ENCODE measurements at places on chromosomes 5 and 9. TPM values are rescaled to one million over a fixed set of nuclear protein-coding genes. Genes with fewer than 3 reads are reported as not detected.
A peak's percentile ranks its signal among the peaks of the same experiment; 100 is the strongest.

The FGF1 gene
- 42.2 TPM for total RNA-seq

The LRSAM1 gene
- total RNA-seq: 22.2 TPM

The PCDHGA12 gene
- total RNA-seq: 1.6 TPM

The RGS7BP gene
- 0.07 TPM for total RNA-seq

The PNPLA7 gene
- total RNA-seq: 2.9 TPM

The RCL1 gene
- total RNA-seq: 22.3 TPM

The ADAMTS2 gene
- total RNA-seq: 26.6 TPM

The CATSPER3 gene
- total RNA-seq: 0.39 TPM

The DBH gene
- not detected for total RNA-seq

The TICAM2 gene
- total RNA-seq: 6.8 TPM

DNA sequence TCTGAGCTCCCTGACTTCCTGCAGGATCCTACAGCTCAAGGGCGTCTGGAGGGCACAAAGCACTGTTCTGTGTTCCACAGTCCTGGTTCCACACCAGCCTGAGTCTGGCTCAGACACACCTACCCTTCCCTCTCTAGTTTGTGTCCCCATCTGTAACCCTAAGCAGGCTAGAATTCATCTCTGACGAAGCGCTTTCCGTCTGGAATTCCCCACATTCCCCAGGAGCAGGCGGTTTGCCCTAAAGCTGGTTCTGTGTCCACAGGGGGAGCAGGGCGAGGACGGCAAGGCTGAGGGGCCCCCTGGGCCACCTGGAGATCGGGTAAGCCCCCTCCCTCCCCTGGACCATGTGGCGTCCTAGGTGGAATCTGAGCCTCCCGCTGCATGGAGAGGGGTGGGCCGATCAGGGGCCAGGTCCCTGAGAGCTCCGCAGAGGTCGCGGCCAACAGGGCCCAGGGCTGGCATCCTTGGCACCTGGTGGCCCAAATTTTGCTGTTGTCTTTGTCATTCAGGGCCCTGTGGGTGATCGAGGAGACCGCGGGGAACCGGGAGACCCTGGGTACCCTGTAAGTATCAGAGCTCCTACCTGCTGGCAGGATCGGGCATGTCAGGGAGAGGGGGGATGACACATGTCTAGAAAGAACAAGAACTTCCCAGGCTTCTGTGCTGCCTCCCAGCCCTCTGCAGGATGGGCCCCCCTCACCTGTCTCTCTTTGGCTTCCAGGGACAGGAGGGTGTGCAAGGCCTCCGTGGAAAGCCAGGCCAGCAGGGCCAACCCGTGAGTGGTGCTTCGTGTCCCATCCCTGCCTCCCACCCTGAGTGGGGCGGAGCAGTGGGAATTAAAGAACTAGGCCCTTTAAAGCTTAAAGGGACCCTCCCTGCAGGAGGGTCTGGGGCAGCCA is 34.5 kb upstream of the ORM1 start:
- peak; percentile 76 for DNase-seq

DNA sequence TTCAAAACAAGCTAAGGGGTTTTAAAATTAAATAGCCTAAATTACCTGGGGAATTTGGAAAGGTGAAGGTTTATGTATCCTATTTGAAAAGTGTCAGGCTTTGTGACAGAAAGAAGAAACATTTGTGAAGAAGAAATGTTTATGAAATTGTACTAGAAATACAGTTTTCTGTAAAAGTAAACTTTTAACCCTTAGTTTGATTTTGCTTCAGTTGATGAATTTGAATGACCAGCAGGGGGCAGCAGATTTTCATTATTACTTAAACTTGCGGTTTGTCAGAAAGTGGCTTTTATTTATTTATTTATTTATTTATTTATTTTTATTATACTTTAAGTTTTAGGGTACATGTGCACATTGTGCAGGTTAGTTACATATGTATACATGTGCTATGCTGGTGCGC is 58.1 kb downstream of the NNT start:
- no peak for DNase-seq

DNA sequence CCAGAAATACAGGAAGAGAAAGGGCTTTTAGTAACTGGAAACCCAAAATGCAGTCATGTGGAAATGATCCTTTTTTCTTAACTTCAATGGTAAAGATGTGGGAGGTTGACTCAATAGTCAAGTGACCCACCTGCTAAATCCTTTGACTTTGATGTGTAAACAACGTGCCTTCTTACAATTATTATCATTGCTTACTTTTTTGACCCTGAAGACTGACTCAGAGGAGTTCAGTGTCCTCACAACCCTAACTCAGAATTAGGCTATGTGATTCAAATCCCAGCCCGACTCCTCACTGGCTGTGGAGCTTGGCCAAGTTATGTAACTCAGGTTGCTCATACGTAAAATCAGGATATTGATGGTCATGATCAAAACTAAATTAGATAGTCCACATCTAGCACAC is 27.9 kb downstream of the ANXA1 start:
- DNase-seq: peak; percentile 78

- DNase-seq: no peak
Measured at GRCh38 chr5:61087921-61088320, 74.3 kb downstream of the SMIM15 start.

DNA sequence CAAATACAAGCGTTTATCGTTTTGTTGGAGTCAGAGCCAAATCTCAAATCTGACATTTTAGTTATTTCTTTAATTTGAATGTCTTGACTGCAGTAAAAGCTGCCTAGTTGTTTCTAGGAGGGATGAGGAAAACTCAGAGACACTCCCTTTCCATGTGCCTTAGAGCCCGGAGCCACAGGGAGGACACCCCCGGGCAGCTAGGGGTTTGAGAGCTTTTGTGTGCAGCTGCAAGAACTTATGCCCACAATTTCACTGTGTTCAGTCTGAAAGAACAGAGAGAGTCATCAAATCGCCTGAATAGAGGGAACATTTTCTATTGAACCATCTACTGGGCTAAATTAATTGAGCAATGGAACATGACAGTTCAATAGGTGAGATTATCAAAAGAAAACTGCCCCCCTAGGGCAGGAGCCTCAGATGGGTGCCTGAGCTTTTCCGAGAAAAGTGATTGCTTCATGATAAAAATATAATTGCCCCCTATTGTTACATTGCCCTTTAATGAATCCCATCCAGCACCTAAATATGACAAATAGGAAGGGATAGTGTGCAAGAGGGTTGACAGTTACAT is 709.3 kb upstream of the RGMB start:
- no peak for DNase-seq

- peak; percentile 86 for DNase-seq
Measured at GRCh38 chr9:14245901-14246525, 67.9 kb downstream of the NFIB start.

DNA sequence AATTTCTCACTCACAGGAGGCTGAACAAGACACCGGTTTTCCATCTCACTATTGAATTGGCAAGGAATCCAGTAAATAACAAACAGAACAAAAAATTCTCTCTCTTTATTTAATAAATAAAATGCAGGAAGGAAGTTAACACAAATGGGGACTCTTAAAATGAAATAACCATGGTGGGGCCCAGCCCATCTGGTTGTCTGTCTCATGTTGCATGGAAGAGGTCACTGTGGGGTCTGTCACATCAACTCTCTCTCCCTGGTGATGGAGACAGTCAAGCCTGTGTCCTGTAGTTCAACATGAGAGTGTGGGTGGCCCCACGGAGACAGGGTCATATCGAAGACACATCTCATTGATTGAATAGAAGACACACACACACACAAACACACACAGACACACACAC is 297.7 kb downstream of the IRX2 start:
- DNase-seq: no peak

DNA sequence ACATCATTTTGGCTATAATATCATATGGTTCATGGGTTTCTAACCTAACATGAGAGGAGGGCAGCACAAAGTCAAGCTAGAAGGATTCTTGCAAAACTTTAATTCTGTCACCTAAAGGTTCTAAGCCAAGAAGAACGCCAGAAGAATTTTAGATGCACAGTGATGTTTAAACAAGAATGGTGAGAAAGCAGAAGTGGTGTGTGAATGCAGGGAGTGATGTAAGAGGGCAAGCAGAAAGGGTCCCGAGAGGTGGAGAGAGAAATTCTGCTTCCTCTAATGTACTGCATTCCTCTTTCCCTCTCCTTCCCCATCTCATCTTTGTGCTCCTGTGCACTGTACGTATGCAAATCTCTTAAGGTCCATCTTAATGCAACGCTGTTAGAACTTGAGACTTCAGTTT is 2.1 kb upstream of the TRMO start:
- DNase-seq: no peak

- DNase-seq: no peak
Measured at GRCh38 chr5:122350496-122350895, 38.5 kb downstream of the SNCAIP start.

GRCh38 chr5:21817668-21818369 is 1035.3 kb downstream of the CDH12 start:
- DNase-seq: no peak

- no peak for DNase-seq
Measured at GRCh38 chr9:1732670-1733069, 282.5 kb upstream of the SMARCA2 start.

- no peak for DNase-seq
Measured at GRCh38 chr5:58459146-58460001, 512 bp downstream of the PLK2 start.

DNA sequence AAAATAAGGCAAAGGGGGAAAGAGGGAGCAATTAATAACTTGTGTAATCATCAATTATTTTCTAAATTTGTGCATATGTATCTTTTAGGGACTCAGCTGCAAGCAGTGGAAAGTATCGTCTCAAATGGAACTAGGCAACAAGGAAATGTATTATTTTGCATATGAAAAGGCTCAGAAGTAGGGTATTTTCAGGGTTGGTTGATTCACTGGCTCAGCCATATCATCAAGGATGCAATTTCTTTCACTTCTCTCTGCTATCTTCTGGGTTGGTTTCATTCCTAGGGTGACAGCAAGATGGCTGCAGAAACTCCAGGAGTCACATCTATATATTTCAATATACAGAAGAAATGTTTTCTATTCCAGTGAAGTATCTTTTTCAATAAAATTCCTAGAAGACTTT is 509.8 kb downstream of the DMAC1 start:
- DNase-seq: no peak

GRCh38 chr9:89602978-89603766 is 1.6 kb upstream of the GADD45G start:
- peak; percentile 60 for DNase-seq

- peak; percentile 83 for DNase-seq
Measured at GRCh38 chr9:38700695-38701094, 19.2 kb downstream of the FAM240B start.

- no peak for DNase-seq
Measured at GRCh38 chr5:111107371-111107770, 15.2 kb downstream of the WDR36 start.

DNA sequence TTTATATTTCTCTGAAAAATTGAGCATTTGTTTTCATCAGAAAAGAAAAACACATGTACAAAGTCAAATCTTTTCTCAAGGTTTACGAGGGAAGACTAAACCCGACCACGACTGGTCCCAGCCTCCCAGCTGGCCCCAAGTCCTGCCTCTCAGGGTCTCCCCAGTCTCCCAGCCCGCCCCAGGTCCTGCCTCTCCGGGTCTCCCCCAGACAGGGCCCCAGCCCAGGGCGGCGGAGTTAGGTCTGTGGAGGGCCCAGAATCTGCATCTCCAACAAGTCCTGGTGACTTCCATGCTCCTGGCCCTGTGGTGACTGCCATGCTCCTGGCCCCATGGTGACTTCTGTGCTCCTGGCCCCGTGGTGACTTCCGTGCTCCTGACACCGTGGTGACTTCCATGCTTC is 359.9 kb downstream of the IRX2 start:
- no peak for DNase-seq

DNA sequence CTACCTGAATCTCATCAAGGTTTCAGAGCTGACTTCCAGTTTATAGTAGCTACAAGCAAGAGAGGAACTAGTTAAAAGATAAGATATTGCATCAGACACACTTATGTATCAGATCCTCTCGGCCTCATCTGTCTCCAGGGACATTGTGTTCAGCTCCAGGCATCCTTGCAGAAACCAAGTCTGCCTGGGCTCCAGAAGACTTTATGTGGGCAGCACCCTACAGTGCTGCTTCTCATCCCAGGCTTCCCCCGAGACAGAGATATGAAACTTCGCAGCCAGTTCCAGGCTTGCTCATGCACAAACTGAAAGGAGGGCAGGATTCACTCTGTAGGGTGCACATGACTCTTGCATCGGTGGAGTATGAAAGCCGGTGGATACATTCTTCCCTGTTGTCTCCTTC is 33.9 kb upstream of the FOXB2 start:
- DNase-seq: no peak

DNA sequence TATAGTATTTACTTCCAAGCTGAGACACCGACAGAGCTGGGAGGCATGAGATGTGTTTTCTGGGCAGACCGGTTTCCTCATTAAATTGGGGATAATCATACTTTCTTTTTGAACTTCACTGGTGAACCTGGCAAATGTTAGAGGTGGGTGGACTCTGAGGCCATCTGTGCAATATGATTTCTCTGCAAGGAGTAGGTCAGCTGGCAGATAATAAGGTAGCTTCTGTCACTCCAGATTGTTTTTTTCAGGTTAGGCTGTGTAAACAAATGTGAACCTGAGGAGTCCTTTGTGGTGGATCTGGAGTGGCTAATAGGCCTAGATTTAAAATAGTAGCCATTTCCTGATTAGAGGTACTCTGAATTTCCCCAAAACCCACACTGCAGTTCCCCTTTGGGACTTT is 75.4 kb upstream of the S1PR3 start:
- DNase-seq: no peak

GRCh38 chr9:97557606-97558095 is 56.2 kb downstream of the TMOD1 start:
- DNase-seq: no peak

- peak; percentile 62 for DNase-seq
Measured at GRCh38 chr9:76459694-76460635, 983 bp downstream of the GCNT1 start.

- no peak for DNase-seq
Measured at GRCh38 chr5:137488974-137489373, 10.2 kb downstream of the SPOCK1 start.

GRCh38 chr9:134623258-134624066 is 18.1 kb upstream of the COL5A1 start:
- peak; percentile 50 for DNase-seq

DNA sequence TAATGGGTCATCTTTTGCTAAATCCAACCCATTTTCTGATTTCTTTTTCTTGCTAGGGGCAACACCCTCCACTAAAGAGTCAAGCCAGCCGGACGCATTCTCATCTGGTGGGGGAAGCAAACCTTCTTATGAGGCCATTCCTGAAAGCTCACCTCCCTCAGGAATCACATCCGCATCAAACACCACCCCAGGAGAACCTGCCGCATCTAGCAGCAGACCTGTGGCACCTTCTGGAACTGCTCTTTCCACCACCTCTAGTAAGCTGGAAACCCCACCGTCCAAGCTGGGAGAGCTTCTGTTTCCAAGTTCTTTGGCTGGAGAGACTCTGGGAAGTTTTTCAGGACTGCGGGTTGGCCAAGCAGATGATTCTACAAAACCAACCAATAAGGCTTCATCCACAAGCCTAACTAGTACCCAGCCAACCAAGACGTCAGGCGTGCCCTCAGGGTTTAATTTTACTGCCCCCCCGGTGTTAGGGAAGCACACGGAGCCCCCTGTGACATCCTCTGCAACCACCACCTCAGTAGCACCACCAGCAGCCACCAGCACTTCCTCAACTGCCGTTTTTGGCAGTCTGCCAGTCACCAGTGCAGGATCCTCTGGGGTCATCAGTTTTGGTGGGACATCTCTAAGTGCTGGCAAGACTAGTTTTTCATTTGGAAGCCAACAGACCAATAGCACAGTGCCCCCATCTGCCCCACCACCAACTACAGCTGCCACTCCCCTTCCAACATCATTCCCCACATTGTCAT is 72.0 kb downstream of the NUP214 start:
- DNase-seq: no peak

GRCh38 chr5:16546732-16547131 is 70.1 kb downstream of the RETREG1 start:
- DNase-seq: no peak

All from astrocyte (in vitro differentiated cells and primary cell).